ENCODE measurements at places on chromosomes 16 and 17. TPM values are rescaled to one million over a fixed set of nuclear protein-coding genes. Genes with fewer than 3 reads are reported as not detected.

Gene CD300H
- not detected for total RNA-seq

Gene SLC13A5
- not detected for total RNA-seq

Gene APPBP2
- total RNA-seq: 40.2 TPM

Gene PRSS22
- not detected for total RNA-seq

Gene SLC6A2
- total RNA-seq: not detected

Gene DOC2A
- 0.28 TPM for total RNA-seq

All from smooth muscle cell of bladder (primary cell).